ENCODE measurements at places on chromosomes 13 and 19. TPM values are rescaled to one million over a fixed set of nuclear protein-coding genes. Genes with fewer than 3 reads are reported as not detected.

GRCh38 chr13:99351772-99352171 is 44.6 kb upstream of the GPR183 start:
- DNase-seq = no peak
- H3K27ac ChIP-seq = no peak overlapping the region
- no peaks in the 10 kb centered on the region for H3K4me1 ChIP-seq
- H3K4me3 ChIP-seq = no peak overlapping the region
- H3K36me3 ChIP-seq = no peaks in the 10 kb centered on the region

GRCh38 chr19:16880884-16881554 is 7.8 kb upstream of the F2RL3 start:
- H3K4me3 ChIP-seq = no peak overlapping the region
- no peak overlapping the region for H3K27ac ChIP-seq
- no peak for DNase-seq
- no peaks in the 10 kb centered on the region for H3K27me3 ChIP-seq

GRCh38 chr19:50358483-50359327 is 6.7 kb downstream of the NAPSA start:
- H3K4me1 ChIP-seq = peaks cover 2% of the 10 kb centered on the region
- peak overlapping the region; percentile 63 for H3K27ac ChIP-seq
- peak overlapping the region; percentile 46 for H3K4me3 ChIP-seq

DNA sequence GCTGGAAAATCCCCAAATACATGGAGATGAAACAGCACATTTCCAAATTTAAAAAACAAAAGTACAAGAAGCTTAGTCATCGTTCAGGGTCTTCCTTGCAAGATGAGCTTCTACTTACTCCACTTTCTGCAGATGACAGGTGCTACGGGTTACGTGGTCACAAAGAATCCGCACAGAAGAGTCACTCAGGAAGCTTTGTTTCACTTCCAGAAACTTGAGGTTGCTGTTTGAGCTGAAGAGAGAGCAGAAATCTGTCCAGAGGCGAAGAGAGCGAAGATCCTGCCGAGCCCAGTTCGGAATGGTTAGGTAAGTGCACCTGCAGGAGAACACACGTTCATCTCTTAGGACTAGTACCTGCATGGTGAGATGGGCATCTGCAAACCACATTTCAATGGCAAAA is 9.4 kb downstream of the NLRP7 start:
- DNase-seq = no peak
- H3K27ac ChIP-seq = no peak overlapping the region
- no peaks in the 10 kb centered on the region for H3K27me3 ChIP-seq
- no peaks in the 10 kb centered on the region for H3K36me3 ChIP-seq
- no peak overlapping the region for H3K4me3 ChIP-seq

- no peak overlapping the region for H3K27ac ChIP-seq
- H3K4me3 ChIP-seq = no peak overlapping the region
- no peak for DNase-seq
Measured at GRCh38 chr19:1610579-1610978, 5.3 kb upstream of the UQCR11 start.

DNA sequence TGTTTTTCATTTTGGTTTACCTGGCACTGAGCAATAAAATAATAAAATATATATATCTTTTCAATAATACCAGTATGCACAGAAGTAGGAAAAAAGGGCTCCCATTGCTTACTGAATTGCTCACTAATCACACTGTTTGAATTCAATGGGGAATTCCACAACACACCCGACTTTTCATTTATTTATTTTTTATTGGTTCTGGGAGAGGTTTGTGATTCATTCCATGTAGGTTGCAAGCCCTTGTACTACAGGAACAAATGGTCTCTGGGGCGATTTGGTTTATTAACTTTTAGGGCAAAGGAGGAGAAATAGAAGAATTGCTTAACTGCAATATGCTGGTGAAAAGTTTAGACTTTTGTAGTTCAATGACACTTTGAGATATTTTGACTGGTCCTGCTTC is 207.4 kb downstream of the DCT start:
- H3K4me3 ChIP-seq = no peak overlapping the region
- DNase-seq = no peak
- no peaks in the 10 kb centered on the region for H3K36me3 ChIP-seq
- H3K4me1 ChIP-seq = no peaks in the 10 kb centered on the region

GRCh38 chr13:36421447-36421846 is 10.8 kb upstream of the CCNA1 start:
- no peak overlapping the region for H3K27ac ChIP-seq
- no peaks in the 10 kb centered on the region for H3K36me3 ChIP-seq
- H3K27me3 ChIP-seq = no peaks in the 10 kb centered on the region
- peaks cover 2% of the 10 kb centered on the region for H3K4me1 ChIP-seq
- no peak for DNase-seq

- H3K27me3 ChIP-seq = no peaks in the 10 kb centered on the region
- peak; percentile 56 for DNase-seq
- peak within 1 kb of the TSS; percentile 87 for H3K4me3 ChIP-seq
- H3K36me3 ChIP-seq = no peaks in the 10 kb centered on the region
Measured at GRCh38 chr19:41882568-41883462, at the start of gene ARHGEF1. Gene ARHGEF1, plus strand, starts transcription at chr19:41883184. Its CDS starts 4,899 bp downstream, at chr19:41888083.

GRCh38 chr13:45527699-45528462 is 63.1 kb downstream of the COG3 start:
- H3K27ac ChIP-seq = no peak overlapping the region
- no peak overlapping the region for H3K4me3 ChIP-seq
- H3K27me3 ChIP-seq = no peaks in the 10 kb centered on the region
- no peaks in the 10 kb centered on the region for H3K36me3 ChIP-seq
- peaks cover 2% of the 10 kb centered on the region for H3K4me1 ChIP-seq

- H3K4me1 ChIP-seq = no peaks in the 10 kb centered on the region
- no peaks in the 10 kb centered on the region for H3K36me3 ChIP-seq
- no peak overlapping the region for H3K4me3 ChIP-seq
- DNase-seq = no peak
- no peaks in the 10 kb centered on the region for H3K27me3 ChIP-seq
Measured at GRCh38 chr13:62696490-62696889, 1280.8 kb upstream of the PCDH20 start.

DNA sequence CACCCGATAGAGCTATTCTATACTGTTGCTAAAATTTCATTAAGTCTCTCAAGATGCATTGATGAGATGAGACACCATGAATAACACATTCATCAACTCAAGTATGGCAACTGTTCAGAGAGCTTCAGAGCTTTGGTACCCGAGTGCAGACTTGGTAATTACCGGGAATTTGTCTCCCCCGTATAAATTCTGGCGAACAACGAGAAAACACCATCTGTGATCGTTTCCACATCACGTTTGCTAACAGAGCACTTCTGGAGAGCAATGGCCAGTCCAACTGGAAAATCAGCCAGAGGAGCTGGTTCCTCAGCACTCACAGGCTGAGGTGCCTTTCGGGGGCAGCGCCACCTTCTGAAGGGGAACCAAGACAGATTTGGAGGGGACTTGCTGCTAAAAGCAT is 40.2 kb downstream of the SUGP2 start:
- peaks cover 3% of the 10 kb centered on the region for H3K4me1 ChIP-seq
- H3K27me3 ChIP-seq = no peaks in the 10 kb centered on the region
- no peak overlapping the region for H3K4me3 ChIP-seq
- H3K27ac ChIP-seq = no peak overlapping the region
- no peaks in the 10 kb centered on the region for H3K36me3 ChIP-seq

DNA sequence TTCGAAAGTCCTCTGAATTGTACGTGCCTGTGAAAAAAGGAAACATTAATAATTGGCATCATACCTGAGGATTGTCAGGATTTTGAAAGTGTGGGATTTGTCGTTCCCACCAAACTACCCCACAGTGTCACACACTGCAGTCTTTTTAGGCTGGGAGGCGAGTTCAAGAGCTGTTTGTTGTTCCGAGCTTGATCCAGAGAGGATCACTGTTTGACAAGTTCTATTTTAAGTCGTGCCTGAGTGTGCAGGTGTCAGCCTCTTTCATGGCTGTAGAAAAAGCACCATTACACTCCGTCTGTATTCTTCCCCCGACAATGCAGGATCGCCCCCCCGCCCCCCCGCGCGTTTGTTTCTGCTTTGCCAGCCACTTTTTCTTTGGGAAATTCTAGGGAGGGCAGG is 635 bp upstream of the NBEA start:
- H3K27ac ChIP-seq = no peak overlapping the region
- no peak for DNase-seq
- H3K4me3 ChIP-seq = peak overlapping the region; percentile 100
- H3K27me3 ChIP-seq = no peaks in the 10 kb centered on the region

Gene BICRA
- 5.2 TPM for total RNA-seq

Gene SHISA2
- total RNA-seq = 0.32 TPM

Gene CGB2
- not detected for total RNA-seq

Gene CGB8
- not detected for total RNA-seq

Gene LONP1
- total RNA-seq = 56.1 TPM

Gene KEAP1
- total RNA-seq = 40.8 TPM

Measured in ovary (tissue), 10 donors.